ENCODE measurements at places on chromosomes 3 and 15.

GRCh38 chr3:151976211-151977050 lies 103.0 kb downstream of the SUCNR1 start:
- DNase-seq, result no peak

GRCh38 chr3:176931991-176932390 lies 265.3 kb downstream of the TBL1XR1 start:
- no peak for DNase-seq

DNA sequence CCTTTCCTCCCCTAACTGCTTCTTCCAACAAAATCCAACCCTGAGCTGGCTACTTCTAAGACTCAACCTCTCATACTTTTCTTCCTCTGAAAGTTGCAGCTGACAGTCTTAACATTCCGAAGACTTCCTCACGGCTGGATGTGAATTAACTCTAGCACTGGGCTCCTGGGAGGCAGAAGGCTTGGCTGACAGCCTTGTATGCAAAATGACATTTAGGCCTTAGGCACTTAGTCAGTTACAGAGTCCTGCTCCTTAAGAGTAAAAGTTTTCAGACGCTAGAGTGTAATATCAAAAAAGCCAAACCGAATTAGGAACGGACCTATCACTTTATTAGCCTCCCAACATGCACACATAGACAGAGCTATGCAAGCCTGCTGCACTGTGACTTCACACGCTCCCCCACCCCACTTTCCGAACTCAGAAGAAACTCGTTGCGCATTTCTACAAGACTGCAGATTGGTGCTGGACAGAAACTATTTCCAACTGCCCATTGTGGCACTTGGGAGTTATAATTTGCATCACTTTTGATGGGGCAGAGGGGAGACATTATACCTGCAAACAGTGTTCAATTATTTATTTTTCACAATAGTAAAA lies 15.5 kb upstream of the ANXA2 start:
- no peak for DNase-seq

- DNase-seq, result no peak
Observed at GRCh38 chr15:32919749-32920414, 202.1 kb downstream of the GREM1 start.

GRCh38 chr3:69499899-69500421 lies 114.1 kb upstream of the FRMD4B start:
- peak; percentile 65 for DNase-seq
